ENCODE measurements at places on chromosomes 12 and 14.

DNA sequence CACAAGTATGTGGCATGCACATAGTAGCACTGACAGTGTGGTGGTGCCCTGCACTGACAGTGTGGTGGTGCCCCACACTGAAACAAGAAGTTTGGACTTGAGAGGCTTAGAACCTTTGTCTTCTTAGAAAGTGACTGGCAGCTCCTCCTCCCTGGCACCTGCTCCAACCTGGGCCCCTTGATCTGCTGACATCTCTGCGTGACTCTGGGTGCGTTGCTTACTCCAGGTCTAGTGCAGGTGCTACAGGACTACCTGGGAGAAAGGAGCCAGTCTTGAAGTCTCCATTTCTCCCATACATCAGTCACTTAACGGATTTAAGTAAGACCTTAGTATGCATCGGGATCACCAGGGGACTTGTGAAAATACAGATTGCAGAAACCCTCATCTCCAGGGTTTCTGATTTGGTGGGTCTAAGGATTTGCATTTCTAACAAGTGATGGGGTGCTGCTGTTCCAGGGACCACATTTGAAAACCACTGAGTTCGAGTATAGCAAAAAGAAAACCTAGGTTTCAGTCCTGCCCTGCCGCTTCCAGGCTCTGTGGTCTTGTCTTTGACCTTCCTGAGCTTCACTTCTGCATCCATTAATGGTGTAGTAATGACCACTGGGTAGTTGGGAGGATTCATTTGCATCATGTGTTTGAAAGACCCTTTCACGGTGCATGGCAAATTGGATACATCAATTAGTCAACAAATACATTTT, 15.7 kb downstream of the NINJ2 start:
- DNase-seq: no peak

DNA sequence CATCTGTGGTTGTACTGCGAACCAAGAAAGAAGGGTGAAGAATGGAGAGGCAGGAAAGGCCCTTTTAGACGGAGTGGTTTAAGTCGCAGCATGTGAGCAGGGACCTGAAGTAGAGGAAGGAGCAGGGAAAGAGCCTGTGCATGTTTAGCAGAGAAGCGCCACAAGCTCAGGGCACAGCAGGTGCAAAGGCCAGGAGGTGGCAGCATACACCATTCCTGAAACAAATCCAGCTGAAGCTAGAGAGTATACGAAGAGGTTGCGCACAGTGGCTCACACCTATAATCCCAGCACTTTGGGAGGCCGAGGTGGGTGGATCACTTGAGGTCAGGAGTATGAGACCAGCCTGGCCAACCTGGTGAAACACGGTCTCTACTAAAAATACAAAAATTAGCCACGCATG, 49.9 kb downstream of the HELB start:
- no peak for DNase-seq

GRCh38 chr12:61757831-61758505, 502.2 kb upstream of the USP15 start:
- peak; percentile 40 for DNase-seq

- DNase-seq: no peak
Measured at GRCh38 chr14:100547633-100548294, 39.5 kb downstream of the BEGAIN start.

DNA sequence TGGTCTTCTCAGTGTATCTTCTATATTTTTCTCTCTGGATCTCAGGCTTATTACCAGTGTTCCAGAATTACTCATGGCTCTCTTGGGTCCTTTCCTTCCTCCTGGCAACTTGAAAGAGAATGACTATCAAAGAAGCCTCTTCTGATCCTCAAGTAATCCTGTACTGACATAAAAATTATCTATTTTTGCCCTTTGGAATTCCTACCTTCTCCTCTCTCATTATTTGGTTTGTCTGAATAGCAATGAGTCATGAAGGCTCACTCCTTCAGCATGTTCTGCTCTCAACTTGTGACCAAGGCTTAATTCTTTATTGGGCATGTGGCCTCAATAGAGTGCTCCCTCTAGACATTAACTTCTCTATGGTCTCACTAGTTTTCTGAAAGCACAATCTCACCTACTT, 553.6 kb upstream of the ATP2B1 start:
- no peak for DNase-seq

DNA sequence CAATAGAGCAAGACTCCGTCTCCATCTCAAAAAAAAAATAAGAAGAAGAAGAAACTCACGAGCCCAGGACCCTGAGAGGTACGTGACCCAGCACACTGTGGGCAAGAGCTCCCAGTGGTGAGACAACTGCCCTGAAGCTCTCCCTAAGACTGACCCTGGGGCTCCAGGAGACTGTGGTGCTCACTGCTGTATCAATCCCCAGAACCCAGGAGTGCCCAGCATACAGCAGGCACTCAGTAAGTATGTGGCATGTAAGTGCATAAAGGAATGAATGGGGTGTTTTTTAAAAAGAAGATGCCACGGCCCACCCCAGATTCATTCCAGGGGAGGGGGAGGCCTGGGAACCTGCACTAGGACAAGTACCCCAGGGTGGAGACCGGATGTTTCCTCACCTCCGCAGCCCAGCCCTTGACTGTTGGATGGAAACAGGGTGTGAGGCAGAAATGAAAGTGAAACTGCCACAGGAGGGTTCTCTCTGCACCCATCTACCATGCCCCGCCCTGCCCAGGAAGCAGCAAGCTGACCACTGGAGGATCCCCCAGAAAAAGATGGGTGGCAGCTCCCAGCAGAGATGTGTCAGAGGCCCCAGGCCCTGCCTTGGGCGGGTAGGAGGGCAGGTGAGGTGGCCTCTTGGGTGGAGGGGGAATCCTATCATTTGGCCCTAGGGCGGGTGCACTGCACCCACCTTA, 12.2 kb downstream of the ITPK1 start:
- no peak for DNase-seq

- no peak for DNase-seq
Measured at GRCh38 chr12:57219205-57219992, 2.8 kb downstream of the NXPH4 start.

- no peak for DNase-seq
Measured at GRCh38 chr14:45140661-45141187, 5.0 kb downstream of the FANCM start.

GRCh38 chr12:124622331-124622730, 54.9 kb upstream of the NCOR2 start:
- no peak for DNase-seq

DNA sequence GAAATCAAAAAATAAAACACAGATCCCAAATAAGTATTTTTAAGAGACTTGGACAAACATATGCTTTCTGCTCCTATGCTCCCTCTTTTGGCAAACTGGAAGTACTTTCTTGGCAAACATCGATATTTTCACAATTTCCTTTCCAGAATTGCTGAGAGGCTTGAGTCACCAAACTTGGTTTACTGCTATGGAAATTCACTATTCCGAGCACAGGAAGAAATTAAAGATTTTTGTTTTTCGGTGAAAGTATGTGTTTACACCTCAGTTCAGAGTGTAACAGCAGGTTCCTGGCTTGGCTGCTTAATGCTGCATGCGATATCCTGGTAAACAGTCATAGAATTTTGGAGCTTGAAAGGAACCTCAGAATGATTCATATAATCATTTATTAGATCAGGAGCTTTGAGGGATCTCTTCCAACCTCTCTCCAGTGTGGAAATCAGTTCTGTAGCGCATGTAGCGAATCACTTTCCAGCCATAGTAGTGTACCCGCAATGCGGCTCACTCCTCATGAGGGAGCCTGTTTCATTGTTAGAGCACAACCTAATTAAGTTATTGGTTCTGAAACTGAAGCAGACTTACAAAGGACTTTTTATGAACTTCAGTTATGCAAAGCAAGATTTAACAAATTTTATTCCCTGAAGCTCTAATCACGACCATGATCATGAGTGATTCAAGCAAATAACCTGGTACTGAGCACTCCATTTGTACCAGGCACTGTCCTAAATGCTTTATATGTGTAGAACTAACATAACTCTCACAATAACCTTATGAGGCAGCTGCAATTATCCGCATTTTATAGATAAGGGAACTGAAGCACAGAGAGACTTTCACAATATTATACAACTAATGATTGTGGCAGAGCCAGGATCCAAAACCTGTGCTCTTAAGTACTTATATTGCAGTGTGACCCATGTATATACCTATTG, 56.4 kb upstream of the ATP2A2 start:
- no peak for DNase-seq

DNA sequence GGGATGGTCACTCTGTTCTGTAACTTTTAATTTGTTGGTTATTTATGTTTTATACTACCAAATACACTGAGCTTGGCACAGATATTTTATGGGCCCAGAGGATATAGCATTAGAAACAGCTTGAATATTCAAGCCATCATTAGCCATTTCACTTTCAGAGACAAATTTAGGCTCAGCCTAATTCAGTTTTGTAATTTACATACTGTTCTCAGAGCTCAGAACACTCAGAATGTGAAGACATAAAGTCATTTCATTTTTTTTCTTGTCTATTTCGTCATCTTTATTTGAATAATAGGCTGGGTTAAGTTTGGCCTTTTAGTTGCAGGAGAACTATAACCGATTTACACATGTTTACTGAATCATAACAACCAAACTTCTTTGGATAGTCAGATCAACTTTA, 361.7 kb downstream of the SNAPC1 start:
- no peak for DNase-seq

DNA sequence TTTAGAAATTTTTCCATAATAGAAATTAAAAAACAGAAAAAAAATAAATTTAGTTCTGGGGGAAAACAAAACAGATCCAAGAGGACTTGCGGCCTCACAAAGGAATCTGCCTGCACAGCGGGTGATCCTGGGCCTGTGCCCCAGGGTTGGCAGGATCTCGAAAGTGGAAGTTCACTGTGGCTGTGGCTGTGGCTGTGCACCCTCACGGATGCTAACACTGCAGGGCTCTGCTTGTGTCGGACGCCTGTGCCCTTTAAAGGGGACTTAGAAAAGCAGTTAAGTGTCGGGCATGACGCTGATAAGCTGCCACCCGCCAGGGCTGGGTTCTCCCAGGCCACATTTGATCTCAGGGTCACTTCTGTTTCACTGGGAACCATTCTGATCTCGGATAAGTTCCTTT, 209.1 kb downstream of the TTC7B start:
- DNase-seq: no peak

DNA sequence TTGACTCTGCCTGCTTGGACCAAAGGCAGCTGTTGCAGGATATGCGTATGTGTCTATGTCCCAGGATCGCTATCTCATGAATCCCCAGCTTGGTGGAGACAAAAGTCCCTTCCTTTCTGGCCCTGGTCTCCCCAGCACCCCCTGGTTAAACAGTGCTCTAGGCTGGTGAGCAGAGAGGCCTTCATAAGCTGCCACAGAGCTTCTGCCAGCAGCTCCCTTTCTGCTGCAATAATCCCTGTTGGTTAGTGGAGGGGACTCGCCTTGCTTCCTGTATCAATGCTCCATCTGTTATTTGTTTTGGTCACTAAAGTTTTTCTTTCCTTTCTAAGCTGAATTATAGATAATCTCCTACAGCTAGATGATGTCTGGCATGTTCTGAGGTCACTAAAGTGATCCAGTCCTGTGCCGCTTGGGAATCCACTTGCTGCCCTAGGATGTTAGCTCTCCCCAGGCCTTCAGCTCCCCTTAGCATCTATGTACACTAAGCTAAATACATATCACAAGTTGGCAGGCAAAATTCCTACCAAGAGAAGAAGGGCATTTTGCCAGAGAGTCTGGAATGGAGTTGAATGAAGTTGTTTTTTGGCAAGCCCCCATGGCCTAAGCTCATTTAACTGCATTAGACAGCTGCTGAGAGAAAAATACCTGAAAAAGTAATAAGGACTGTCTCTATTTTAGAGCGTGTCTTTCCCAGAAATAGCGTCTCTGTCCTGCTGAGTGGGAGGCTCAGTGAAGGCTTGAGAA, 47.8 kb downstream of the RDH12 start:
- no peak for DNase-seq

DNA sequence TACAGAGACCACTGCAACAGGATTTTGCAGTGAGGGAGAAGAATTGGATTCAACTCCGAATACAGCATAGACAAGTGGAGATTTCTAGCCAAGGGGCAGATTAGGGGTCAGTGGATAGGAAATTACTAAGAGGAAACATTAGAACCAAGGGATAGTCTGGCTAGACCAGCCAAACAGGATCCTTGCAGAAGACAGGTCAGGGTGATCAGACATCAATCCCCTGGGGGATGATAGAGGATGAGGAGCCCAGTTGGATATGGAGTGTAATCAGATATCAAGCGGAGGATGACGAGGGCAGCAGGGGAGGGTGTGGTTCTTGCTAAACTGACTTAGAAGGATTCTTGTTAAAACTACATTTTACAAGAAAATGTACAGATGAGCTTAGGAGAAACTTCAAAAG, 424.4 kb downstream of the DAD1 start:
- DNase-seq: no peak
